ENCODE measurements at places on chromosomes 3 and 15.

DNA sequence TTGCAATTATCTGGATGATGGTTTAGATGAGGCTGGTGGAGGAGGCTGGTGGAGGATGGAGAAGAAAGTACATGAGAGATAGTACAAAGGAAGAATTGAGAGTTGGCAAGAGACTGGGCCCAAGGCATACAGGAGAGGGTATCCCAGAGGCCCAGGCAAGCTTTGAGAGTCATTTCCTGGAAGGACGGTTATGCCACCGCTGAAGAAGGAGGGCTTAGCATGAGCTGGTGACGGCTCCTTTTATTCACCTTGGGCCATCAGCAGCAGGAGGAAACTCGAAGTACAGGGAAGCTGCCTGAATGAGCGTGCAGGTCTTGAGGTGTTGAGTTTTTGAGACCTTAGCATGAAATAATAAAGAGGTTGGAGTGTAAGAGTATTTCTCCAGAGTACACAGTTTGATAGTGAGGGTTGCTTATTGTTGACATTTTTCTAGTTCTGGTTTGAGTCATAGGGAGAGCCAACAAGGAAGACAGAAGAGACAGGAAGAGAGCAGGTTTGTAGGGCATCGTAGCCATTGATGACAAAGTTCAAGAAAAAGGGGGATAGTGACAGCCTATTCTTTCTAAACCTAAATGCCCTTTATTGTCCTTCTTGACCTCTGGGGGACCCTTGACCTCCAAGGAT lies 13.8 kb downstream of the THSD4 start:
- peaks cover 3% of the 10 kb centered on the region for H3K27me3 ChIP-seq
- peaks cover 5% of the 10 kb centered on the region for H3K36me3 ChIP-seq
- H3K27ac ChIP-seq, result no peak overlapping the region
- no peak overlapping the region for H3K4me3 ChIP-seq
- no peak for DNase-seq
- H3K4me1 ChIP-seq, result peaks cover 15% of the 10 kb centered on the region

- peaks cover 56% of the 10 kb centered on the region for H3K27me3 ChIP-seq
- peaks cover 4% of the 10 kb centered on the region for H3K36me3 ChIP-seq
- peaks cover 35% of the 10 kb centered on the region for H3K4me1 ChIP-seq
- peak overlapping the region; percentile 76 for H3K27ac ChIP-seq
- peak overlapping the region; percentile 88 for H3K4me3 ChIP-seq
- DNase-seq, result no peak
Observed at GRCh38 chr3:125055331-125055912, 375 bp downstream of the HEG1 start.

- no peaks in the 10 kb centered on the region for H3K36me3 ChIP-seq
- H3K27me3 ChIP-seq, result no peaks in the 10 kb centered on the region
- H3K4me3 ChIP-seq, result no peak overlapping the region
- H3K4me1 ChIP-seq, result peaks cover 20% of the 10 kb centered on the region
- H3K27ac ChIP-seq, result no peak overlapping the region
Observed at GRCh38 chr3:195169011-195169649, 101.8 kb downstream of the XXYLT1 start.

GRCh38 chr3:69762768-69763229 lies 23.5 kb downstream of the MITF start:
- no peaks in the 10 kb centered on the region for H3K27me3 ChIP-seq
- no peaks in the 10 kb centered on the region for H3K36me3 ChIP-seq

DNA sequence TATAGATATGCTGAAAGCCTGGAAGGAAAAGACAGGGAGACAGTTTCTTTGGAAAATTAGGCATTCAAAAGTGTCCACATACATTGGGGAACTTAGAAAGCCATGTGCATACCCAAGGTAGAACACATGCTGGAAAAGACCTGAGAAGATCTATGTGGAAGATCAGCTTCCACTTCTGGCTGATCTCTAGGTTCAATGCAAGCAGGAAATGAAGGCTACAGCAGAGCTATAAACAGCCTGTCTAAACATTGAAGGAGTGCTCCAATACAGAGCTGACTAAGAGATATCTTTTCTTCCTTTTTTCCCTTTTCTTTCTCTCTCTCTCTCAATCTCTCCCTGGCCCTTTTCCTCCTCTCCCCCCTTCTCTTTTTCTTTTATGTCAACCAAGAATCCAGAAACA lies 73.6 kb upstream of the TCF12 start:
- H3K4me3 ChIP-seq, result no peak overlapping the region
- no peak overlapping the region for H3K27ac ChIP-seq
- DNase-seq, result no peak
- H3K4me1 ChIP-seq, result no peaks in the 10 kb centered on the region
- no peaks in the 10 kb centered on the region for H3K27me3 ChIP-seq
- H3K36me3 ChIP-seq, result no peaks in the 10 kb centered on the region

GRCh38 chr15:59306520-59307164 lies 66.0 kb downstream of the MYO1E start:
- H3K27ac ChIP-seq, result no peak overlapping the region
- no peak for DNase-seq
- H3K36me3 ChIP-seq, result no peaks in the 10 kb centered on the region

DNA sequence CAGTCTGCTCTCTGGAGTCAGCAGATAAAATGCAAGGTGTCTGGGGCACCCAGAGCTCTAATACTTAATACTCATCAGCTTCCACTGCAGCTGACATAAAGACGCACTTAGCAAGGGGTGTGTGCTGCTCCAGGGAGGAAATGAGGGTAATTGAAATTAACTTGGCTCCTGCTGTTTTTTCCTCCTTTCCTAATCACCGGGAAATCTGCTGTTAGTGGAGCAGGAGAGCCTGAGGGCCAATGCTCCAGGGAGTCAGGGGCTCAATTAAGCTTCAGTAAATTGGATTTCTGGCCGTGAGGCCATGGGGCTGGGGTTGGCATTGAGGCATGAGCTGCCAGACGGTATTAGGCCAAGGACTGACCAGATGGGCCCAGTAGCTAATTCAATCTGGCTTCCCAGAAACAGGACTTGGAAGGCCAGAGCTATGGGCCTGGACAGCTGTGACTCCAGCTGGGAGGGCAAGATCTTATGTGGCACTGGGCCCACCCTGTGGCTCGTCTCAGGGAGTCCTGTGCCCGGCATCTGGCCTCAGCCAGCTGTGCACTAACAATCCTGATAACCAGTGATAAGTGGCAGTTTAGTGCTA lies 30.7 kb upstream of the CHRNB4 start:
- peaks cover 21% of the 10 kb centered on the region for H3K27me3 ChIP-seq
- H3K36me3 ChIP-seq, result no peaks in the 10 kb centered on the region
- H3K4me1 ChIP-seq, result peaks cover 23% of the 10 kb centered on the region
- H3K4me3 ChIP-seq, result no peak overlapping the region
- peak overlapping the region; percentile 32 for H3K27ac ChIP-seq
- no peak for DNase-seq

DNA sequence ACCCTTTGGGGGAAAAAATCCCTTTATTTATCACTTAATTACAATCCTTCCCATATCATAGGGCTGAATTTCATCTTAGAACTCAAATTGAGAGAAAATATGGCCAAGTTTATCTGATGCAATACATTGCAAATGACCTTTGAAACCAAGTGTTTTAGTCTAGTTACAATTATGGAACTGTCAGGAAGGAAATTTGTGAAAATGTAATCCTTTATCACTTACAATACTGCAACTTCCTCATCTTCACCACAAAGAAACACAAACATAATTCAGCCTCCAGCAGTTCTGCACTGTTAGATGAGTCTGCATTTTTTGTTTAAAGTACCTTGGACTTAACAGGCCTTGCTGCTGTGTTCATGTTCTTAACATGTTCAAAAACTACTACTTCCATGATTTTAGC lies 4.6 kb downstream of the CCPG1 start:
- H3K27me3 ChIP-seq, result no peaks in the 10 kb centered on the region
- H3K27ac ChIP-seq, result peak overlapping the region; percentile 29
- DNase-seq, result no peak
- H3K4me1 ChIP-seq, result peaks cover 17% of the 10 kb centered on the region
- H3K36me3 ChIP-seq, result peaks cover 4% of the 10 kb centered on the region

DNA sequence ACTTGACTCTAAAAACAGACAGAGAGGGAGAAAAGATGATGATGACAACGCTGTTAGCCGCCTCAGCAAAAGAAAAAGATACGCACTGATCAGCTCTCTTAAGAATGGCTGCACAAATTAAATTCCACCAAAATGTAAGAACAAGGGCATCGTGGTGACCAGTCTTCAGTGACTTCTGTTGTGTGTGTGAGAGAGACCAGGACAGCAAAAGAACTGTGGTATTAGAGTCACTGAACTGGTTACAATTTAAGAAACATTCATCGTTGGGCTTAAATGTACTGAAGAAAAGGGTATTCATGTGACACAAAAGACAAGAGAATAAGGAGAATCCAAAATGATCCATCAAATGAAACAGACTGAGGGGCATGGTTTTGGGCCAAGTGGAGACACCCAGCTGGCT lies 86.5 kb downstream of the SUCLG2 start:
- H3K27ac ChIP-seq, result no peak overlapping the region
- H3K27me3 ChIP-seq, result no peaks in the 10 kb centered on the region
- no peak overlapping the region for H3K4me3 ChIP-seq
- H3K4me1 ChIP-seq, result peaks cover 4% of the 10 kb centered on the region

DNA sequence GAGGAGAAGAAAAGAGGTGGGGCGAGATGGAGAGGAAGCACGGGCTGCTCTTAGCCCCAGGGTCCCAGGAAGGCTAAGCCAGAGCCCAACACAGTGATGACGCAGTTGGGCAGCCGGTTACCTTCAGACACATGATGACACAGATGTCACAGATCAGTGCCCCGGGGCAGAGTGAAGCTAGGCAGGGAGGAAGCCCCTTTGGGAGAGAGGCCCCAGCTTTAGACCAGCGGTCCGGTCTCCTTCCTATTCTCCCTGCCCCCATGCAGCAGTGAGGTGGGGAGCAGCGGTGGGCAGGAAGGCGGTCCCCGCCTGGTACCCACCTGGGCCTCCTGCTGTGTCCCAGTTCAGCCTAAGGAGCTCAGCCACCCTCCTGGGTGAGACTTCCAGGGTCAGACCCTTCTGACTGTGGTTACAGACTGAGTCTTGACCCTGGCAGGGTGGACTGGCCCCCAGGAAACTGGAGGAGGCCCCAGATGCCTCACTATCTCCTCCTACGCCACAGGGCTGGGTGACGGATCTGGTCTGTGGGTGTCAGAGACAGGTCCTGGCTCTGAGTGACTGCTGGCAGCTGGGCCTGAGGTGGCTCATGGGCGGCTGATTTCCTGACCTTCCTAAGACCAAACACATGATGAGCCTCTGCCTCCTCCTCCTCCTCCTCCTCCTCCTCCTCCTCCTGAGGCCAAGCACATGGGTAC lies 38.8 kb upstream of the LINGO1 start:
- no peak overlapping the region for H3K27ac ChIP-seq
- H3K27me3 ChIP-seq, result peaks cover 5% of the 10 kb centered on the region
- H3K4me1 ChIP-seq, result no peaks in the 10 kb centered on the region

DNA sequence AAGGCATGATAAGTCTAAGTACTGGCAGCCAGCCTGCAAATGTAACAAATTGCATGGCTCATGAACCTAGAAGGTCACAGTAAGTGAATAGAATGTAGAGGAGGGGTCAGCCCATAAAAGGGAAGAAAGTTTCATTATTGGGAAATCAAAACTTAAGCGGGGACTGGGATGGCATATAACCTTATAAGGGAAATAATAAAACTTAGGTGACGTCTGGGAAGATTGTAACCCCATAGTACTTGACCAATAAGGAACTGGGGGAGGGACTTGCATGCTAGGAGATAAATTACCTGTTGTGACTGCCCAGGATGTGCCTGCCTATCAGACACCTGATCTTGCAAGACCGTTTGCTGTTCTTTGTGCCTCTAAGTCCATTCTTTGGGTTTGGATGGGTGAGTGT lies 28.1 kb upstream of the MCTP2 start:
- H3K4me1 ChIP-seq, result no peaks in the 10 kb centered on the region

DNA sequence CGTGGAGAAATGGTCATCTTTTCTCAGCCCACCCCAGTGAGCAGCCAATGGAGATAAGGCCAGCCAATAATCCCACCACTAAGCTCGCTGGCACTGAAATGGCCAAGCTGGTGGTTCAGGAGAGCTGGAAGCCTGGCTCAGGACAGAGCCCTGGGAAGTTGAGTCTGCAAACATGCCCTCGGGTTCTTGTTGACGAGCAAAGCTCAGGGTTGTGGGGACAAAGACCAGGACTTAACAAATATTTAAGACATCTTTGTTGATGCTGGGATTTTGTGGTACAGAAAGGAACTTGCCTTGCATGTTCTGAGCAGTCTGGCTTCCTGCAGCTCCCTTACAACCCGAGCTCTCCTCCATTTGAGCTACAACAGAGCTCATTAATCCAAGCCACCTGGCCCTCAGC lies 4.4 kb downstream of the FAH start:
- DNase-seq, result no peak
- peaks cover 15% of the 10 kb centered on the region for H3K36me3 ChIP-seq
- H3K27ac ChIP-seq, result no peak overlapping the region
- H3K4me1 ChIP-seq, result peaks cover 28% of the 10 kb centered on the region

GRCh38 chr15:80606511-80607071 lies 88.5 kb upstream of the ABHD17C start:
- no peaks in the 10 kb centered on the region for H3K27me3 ChIP-seq
- no peaks in the 10 kb centered on the region for H3K36me3 ChIP-seq
- no peak overlapping the region for H3K4me3 ChIP-seq
- DNase-seq, result no peak
- no peak overlapping the region for H3K27ac ChIP-seq
- H3K4me1 ChIP-seq, result peaks cover 20% of the 10 kb centered on the region

- no peak for DNase-seq
- H3K36me3 ChIP-seq, result peaks cover 25% of the 10 kb centered on the region
Observed at GRCh38 chr3:48180021-48180420, 8.2 kb downstream of the CDC25A start.

GRCh38 chr15:101615986-101616848 lies 36.0 kb downstream of the TM2D3 start:
- peak overlapping the region; percentile 71 for H3K27ac ChIP-seq
- no peaks in the 10 kb centered on the region for H3K36me3 ChIP-seq
- DNase-seq, result no peak
- peaks cover 33% of the 10 kb centered on the region for H3K4me1 ChIP-seq

Data from type B pancreatic cell (in vitro differentiated cells).